ENCODE measurements at places on chromosomes 11 and 22.

DNA sequence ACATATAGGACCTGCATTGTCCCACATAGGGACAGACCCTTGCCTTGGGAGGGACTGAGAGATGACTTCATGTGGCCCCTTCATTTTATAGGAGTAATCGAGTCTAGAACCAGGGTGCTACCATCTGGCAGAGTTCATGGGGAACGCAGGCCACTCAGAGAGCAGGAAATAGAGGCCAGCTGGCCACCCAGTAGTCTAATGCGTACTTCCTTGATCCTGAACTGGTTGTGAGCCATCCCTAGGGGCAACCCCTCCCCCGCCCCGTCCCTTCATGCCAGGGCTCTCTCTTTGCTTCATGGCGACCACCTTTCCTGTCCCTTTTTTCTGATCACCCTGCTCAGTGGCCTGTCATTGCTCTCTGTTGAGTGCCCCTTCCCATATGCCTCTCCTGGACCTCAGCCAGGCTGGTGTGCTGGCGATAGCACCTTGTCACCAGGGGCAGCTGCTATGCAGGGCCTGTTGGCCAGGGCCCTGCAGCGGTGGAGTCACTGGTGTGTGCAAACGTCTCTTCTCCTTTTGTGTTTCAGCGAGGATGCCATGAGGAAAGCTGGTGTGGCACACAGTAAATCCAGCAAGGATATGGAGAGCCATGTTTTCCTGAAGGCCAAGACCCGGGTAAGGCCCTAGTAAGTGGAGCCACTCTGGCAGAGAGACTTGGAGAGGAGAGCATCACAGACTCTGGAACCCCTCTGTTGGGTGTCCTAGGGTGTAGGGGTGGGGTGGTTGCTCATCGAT lies 29.3 kb downstream of the MED15 start:
- ATAC-seq, result no peak

DNA sequence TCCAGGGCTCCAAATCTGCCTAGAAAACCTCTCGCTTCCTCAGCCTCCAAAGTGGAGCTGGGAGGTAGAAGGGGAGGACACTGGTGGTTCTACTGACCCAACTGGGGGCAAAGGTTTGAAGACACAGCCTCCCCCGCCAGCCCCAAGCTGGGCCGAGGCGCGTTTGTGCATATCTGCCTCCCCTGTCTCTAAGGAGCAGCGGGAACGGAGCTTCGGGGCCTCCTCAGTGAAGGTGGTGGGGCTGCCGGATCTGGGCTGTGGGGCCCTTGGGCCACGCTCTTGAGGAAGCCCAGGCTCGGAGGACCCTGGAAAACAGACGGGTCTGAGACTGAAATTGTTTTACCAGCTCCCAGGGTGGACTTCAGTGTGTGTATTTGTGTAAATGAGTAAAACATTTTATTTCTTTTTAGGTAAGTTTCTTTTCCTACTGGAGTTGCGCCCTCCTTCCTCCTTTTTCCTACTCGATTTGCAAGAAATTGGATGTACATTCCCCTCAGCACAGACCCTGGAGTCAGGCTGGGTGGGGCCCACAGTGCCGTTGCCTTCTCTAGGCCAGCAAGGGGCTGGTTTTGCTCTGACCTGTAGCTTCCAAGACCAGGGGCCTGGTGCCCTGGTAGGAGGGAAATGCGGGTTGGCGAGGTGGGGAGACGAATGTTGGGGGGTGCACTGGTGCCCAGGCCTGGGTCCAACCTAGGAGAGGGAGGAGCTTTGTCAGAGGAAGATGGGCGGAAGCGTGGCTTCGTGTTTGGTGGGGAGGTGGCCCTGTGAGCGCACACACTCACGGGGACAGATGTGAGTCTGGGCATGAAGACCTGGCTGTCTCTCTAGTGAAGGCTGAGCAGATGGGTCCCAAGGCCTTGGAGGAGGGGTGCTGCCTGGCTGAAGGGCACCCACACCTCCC lies 50.6 kb downstream of the ST14 start:
- ATAC-seq, result no peak

DNA sequence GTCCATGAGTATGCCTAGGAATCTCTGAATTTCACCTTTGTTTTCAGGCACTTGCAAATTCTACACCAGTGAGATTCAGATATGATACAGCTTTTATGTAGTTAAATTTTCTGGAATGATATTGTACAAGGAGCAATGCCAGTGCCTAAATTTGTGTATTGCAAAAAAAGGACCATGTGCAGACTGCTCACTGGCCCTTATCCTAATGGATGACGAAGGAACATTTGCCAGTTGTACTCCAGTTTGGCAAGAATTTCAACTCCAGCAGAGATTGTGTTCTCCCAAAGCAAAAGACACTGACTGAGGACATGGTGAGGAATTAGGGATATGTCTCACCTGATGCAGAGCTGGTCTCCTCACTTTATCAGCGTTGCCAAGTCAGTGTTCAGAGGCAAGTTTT lies 8.6 kb downstream of the NAT10 start:
- no peak for ATAC-seq

DNA sequence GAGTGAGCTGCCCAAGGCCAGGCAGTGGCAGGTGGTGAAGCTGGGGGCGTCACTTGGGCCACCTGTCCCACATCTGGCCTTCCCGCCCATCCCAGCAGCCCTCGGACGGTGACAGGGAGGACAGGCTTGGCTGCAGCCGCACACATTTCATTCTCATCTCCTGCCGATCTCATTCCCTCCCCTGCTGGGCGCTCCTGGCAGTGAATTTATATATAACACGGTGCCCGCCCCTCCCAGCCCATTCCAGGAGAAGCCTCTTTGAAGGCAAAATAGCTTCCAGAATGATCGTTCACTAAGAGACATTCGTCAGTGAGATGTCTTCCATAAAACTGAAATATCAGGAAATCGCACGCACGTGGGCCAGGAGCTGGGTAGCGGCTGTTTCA lies 861.3 kb downstream of the TBC1D22A start:
- no peak for ATAC-seq

- ATAC-seq, result no peak
These were observed 199.5 kb upstream of the PLET1 start for GRCh38 chr11:112460141-112460540.

- ATAC-seq, result no peak
These were observed 145.2 kb downstream of the FBXO7 start for GRCh38 chr22:32619614-32620426.

- ATAC-seq, result no peak
These were observed 82.6 kb downstream of the ADAMTS15 start for GRCh38 chr11:130531061-130531460.

GRCh38 chr11:46490666-46491065 lies 99.1 kb upstream of the CHRM4 start:
- no peak for ATAC-seq

DNA sequence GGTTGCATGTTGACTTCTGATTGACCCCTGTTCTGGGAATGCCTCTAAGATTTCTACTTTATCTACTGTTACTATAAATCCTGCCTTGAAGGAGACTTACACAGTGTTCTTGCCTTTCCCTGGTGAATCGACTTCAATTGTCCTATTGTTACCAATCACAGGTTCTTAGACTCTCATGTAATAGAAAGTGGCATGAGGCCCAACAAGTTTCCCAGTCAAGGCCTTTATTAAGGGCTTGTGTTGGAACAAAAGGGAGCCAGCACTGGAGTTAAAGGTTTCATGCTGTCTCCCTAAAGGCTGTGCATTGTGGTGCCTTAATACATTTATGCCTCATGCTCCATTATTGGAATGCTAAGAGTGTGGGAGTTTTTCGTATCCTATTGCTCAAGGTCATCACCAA lies 23.3 kb downstream of the MS4A2 start:
- no peak for ATAC-seq

GRCh38 chr11:117807482-117808327 lies 10.7 kb upstream of the DSCAML1 start:
- ATAC-seq, result peak; percentile 81

DNA sequence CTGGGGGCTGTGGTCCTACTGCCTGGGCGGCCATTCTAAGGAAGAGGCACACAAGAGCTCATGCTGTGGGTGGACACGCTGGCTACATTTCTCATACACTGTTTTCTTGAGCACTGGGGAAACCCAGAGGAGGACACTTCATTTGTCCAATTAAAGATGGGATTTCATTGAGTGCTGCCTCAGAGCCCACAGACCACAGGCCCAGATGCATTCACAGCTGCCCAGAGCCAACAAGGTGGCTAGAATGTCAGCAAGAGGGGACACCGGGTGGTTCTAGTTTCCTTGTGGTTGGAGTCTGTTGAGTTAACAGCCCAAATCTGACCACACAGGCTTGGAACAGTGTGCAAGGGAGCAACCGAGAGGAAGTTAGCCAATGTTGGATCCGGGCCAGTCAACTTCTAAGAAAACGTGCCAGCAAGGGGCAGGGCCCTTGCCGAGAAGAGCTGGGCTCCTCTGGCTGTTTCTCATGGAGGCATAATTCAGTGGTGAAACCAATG lies 35.0 kb upstream of the SORL1 start:
- ATAC-seq, result peak; percentile 74

DNA sequence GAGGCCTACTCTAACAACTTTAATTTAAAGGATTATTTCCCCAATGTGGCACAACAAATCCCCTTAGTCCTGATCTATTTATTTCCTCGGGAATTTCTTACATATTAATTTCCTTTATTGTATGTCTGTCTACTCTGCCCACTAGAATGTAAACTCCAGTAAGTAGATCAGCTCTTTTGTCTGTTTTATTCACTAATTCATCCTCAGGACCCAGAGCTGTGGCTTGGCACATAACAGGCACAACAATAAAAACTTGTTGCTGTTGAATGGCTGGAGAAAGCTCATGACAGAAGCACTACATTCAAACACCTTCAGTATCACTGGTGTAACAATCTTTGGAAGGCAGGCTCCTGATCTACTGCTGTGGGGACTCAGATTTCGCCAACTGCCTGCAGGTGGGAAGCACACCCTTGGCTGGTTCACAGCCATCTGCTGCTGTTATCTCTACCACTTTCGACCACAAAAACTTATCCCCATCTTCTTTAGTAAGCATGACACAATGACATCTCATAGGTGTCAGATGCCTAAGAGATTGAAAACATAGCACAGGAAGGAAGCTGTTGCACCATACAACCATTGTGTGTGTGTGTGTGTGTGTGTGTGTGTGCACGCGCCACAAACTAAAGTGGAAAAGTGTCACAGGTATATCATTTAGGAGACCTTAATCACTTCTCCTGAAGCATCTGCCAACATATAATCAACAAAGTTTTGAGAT lies 11.9 kb downstream of the HIRA start:
- no peak for ATAC-seq

- peak; percentile 50 for ATAC-seq
These were observed 539 bp downstream of the SLC35C1 start for GRCh38 chr11:45805305-45806071.

GRCh38 chr11:36532941-36533601 lies 23.0 kb upstream of the TRAF6 start:
- ATAC-seq, result peak; percentile 68
